ENCODE measurements at places on chromosomes 7 and 10.
A peak's percentile ranks its signal among the peaks of the same experiment; 100 is the strongest.

- DNase-seq, result peak; percentile 56
These were observed 65.0 kb downstream of the STK17A start for GRCh38 chr7:43647673-43648472.

DNA sequence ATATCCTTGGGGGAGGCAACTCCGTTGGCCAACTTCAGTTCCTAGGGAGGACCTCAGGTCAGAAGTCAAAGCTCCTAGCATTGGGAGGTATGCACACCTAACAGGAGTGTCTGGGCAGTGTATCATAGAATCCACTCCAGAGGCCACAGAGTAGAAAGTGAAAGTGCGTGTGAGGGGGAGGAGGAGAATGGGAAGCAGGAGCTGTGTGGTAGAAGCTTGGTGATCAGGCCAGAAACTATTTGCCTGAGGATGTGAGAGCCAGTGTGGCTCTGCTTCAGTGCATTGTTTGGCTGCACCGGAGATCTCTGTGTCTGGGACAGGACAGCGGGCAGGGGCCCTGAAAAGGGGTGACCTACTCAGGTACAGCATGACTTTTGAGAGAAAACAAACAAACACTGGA is 557.4 kb upstream of the VSTM2A start:
- DNase-seq, result no peak

DNA sequence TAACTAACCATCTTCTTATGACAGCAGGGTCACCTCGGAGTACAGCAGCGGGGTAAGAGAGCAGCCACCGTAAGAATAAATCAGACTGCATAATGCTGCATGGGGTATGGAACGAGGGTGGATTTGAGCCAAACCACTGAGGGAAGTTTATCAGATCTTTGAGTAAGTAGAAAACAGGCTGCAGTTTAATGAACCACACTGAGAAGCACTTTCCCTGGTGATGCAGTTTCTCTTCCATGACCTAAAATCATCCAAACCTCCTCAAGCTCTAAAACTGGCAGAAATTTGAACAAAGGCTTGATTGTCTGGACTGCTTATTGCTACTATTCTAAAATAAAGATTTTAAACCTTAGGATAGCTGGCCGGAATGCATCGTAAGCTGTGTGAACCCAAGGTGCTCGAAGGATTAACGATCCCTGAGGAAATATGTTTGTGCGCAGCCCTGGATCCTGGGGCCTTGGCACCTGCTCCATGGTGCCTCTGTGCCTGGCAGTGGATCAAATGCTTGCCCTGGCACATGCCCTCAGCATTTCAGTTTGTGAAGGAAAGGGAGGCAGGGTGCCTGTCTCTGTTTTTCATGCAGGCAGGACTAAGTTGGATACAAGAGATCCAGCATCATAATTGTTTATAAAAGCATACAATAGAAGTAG is 322.7 kb downstream of the LHFPL3 start:
- peak; percentile 19 for DNase-seq

- peak; percentile 31 for DNase-seq
These were observed 29.6 kb downstream of the CASP7 start for GRCh38 chr10:113709221-113709838.

GRCh38 chr10:131748831-131749766 is 151.7 kb upstream of the PPP2R2D start:
- no peak for DNase-seq

DNA sequence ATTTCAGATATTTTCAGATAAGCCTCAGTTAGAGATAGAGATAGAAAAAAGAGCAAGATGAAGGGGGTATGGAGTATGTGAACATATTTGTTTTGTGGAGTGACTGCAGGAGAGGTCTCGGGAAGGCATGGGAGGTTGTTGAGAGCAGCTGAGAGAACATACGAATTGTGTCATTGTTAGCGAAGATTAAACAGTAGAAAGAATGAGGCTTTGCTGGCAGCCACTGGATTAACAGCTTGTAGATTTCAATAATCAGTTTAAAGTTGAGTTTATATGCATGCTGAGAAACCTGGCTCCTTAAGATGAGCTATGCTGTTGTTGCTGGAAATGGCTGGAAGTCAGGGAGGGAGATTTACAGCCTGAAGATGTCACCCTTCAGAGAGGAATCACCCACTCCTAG is 100.9 kb upstream of the SORCS3 start:
- DNase-seq, result no peak

GRCh38 chr7:90173127-90173844 is 19.0 kb downstream of the STEAP1 start:
- DNase-seq, result no peak

GRCh38 chr7:151754142-151754590 is 122.7 kb downstream of the PRKAG2 start:
- no peak for DNase-seq

DNA sequence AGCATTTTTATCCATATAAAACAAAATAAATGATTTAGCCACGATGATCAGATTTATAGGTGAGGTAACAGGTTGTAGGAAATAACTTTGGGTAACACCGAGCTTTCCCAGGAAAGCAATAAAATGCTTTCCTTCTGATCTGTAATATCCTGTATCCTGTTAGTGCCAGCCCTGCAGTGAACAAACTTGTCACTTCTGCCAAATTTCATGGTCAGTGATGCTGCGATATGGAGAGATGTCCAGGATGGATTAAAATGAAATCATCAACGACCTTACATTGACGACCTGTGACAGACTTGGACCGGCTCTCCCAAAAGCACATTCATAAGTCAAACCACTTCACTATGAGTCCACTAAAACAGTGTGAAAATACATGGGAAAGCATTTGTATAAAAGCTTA is 608.0 kb upstream of the NRP1 start:
- no peak for DNase-seq

DNA sequence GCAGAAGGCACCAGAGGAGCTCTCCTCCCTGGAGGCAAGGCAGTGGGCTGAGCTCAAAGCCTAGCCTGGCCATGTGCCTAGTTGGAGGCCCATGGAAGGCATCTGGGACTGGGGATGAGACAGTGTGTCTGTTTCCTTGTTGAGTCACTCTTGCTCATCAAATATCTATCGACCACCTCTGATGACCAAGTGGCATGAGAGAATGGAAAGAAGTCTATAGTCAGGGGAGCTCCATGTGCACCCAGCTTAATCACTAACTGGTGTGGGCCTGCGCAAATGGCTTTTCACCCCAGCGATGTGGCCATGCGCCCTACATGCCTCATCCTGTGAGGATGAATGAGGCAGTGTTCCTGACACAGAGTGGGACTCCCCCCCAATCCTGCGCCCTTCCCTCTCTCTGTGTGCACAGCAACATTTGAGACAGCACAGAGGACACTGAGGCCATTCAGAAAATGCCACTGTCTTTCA is 229.9 kb downstream of the RPS24 start:
- DNase-seq, result peak; percentile 87

- DNase-seq, result no peak
These were observed 341.7 kb upstream of the BMPER start for GRCh38 chr7:33563651-33564050.

GRCh38 chr7:51823437-51823836 is 506.8 kb upstream of the COBL start:
- no peak for DNase-seq

GRCh38 chr10:79129361-79129997 is 60.7 kb downstream of the ZMIZ1 start:
- DNase-seq, result no peak

DNA sequence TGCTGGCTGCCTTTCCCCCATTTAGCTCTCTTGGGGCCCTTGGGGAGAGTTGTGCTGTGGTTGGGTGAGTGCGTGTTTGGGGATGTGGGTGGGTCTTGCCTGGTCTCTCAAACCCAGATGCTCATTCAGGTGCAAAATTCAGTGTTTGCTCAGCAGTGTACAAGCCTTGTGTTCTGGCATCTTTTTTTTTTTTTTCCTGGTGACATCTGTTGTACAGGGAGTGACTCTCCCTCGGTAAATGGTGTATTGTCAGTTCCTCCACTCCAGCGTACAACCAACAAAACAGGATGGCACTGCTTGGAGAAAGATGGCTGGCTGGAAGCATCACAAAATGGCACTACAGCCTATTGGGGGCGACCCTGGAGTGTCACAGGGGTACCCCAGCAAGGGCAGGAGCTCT is 75.5 kb downstream of the LRMDA start:
- no peak for DNase-seq

- no peak for DNase-seq
These were observed 183.0 kb upstream of the CTBP2 start for GRCh38 chr10:125343118-125343925.

GRCh38 chr10:37654466-37654865 is 202.9 kb downstream of the ZNF248 start:
- no peak for DNase-seq

- no peak for DNase-seq
These were observed 3.2 kb downstream of the SLC4A2 start for GRCh38 chr7:151062399-151063211.

DNA sequence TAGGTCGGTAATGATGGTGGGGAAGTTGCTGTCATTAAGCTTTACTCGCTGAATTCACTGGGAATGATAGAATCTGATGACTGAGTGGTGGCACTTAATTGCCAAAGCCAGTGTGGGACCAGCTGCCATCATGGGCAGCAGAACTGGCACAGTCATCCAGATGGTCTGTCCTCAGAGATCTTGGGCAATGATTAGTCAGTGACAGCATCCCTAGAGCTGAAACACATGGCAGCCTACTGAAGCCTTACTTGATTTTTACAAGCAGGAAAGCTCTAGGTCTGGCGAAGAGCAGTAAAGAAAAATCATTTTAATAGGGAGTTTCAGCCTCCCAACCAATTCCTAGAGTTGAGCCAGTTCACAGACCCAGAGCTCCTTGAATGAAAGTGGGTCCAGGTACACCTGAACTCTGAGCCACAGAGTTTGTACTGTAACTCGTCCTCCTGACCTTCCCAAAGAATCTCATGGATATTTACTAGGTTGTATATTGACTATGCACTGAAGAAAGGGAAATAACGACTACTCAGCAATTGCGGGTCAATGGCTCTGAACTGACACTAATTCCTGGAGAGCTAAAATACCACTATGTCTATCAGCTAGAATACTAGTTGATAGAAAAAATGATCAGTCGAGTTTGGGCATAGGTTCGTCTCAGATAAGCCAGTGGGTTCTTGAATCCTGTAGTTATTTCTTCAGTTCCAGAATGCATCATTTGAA is 4.4 kb upstream of the ASB13 start:
- DNase-seq, result no peak

DNA sequence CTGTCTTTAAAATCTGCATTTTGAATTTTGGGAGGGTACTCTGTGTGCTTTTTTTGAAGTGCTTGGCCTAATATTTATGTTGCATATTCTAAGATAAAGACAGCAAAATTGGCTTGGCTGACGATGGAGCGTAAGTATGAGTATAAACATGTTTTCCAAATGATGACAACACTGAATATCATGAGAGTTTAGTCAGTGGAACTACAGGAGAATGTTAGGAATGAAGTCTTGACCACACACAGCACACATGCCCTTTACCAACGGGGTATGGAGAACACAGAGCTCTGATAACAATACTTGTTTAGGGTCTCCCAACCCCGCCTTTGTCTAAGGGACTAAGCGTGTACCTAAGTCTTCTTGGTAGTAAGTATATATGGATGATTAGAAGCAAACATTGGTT is 253.9 kb upstream of the FZD8 start:
- DNase-seq, result no peak

- DNase-seq, result no peak
These were observed 5.7 kb downstream of the LDB3 start for GRCh38 chr10:86673827-86674581.

GRCh38 chr10:122239578-122240257 is 31.4 kb upstream of the BTBD16 start:
- no peak for DNase-seq

GRCh38 chr7:7965301-7965700 is 3.3 kb upstream of the GLCCI1 start:
- no peak for DNase-seq

- DNase-seq, result no peak
These were observed 172.2 kb upstream of the PDE1C start for GRCh38 chr7:32242436-32242835.

- DNase-seq, result no peak
These were observed 5.1 kb upstream of the OAT start for GRCh38 chr10:124423813-124424212.

GRCh38 chr7:110929480-110930249 is 161.3 kb upstream of the LRRN3 start:
- no peak for DNase-seq

- no peak for DNase-seq
These were observed 7.5 kb upstream of the DNAJC1 start for GRCh38 chr10:22010973-22011408.

DNA sequence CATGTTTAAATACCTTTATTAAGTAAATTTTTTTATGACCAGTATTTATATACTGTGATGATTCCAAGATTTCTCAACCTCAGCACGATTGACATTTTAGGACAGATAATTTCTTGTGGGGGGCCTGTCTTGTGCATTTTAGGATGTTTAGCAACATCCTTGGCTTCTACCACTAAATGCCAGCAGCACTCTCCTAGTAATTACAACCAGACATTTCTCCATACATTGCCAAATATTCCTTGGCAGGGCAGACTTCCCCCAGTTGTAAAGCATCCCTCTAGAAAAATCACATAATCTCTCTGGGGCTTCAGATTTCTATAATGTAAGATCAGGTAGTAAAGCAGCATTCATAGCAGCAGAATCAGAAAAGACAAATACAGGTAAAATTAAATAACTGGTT is 7.8 kb upstream of the LIPM start:
- no peak for DNase-seq

DNA sequence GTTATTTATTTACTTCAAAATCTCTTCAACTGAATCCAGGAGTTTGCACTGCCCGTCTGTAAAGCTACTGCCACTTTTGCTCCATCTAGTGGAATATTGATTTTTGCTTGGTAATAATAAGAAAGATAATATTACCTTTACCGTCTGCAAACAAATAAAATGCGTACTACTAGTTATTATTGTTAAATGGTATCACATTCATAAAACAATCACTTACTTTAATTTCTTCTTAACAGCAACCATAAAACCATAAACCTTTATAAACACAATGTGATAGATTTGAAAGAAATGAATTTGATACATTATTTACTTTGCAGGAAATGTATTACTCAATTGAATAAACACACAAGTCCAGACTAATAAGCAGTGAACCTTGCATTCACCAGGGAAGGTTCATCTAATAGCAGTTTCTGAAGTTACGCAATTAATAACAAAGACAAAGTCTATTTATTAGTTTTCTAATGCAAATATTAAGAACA is 6.4 kb downstream of the AGMO start:
- DNase-seq, result no peak

DNA sequence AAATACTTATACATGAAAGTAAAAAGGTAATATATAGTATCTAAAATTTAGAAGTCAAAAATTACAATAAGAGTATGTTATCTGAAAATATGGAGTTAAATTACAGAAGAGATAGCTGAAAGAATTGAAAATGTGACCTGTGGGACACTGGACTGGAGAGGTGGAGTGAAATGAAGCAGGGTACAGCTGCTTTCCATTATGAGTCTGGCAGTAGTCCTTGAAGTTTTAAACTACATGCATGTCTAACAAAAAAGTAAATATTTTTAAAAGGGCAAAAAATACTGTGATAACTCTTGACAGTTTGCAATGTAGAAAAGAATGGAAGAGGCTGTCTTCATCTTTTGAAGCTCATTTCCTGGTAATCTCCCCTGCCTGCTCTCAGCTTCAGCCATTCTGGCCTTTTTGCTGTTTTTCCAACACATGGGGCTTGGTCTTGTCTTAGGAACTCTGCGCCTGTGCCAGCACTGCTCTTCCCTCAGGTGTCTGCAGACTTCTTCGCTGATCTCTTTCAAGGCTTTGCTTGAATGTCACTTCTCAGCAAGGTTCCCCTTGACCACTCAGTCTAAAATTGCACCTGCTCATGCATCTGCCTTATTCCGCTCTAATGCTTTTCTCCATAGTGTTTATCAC is 36.9 kb downstream of the PTPRZ1 start:
- no peak for DNase-seq
